ENCODE measurements at places on chromosomes 3 and 15.

GRCh38 chr3:133871368-133872090 is 24.2 kb downstream of the RAB6B start:
- no peak for DNase-seq

- DNase-seq: no peak
Observed at GRCh38 chr3:80521081-80521480, 753.3 kb upstream of the ROBO1 start.

DNA sequence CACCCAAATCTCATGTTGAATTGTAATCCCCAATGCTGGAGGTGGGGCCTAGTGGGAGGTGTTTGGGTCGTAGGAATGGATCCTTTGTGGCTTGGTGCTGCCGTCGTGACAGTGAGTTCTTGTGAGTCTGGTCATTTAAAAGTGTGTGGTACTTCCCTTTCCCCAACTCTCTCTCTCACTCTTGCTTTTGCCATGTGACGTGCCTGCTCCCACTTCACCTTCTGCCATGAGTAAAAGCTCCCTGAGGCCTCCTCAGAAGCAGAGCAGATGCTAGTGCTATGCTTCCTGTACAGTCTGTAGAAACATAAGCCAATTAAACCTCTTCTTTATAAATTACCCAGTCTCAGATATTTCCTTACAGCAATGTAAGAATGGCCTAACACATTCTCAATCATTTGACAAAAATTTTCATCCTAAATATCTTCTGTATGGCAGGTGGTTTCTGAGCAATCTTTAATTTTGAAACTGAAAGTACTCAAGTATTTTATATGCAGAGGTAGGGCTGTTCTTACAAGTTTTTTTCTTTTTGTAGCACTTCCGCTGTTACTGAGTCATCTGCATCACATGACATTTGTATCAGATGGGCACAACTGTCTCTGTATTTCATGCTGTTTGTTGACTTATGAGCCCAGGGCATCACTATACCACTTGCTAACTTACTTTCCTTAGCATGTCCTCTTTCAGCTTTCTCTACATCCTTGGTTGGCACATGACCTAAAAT is 8.8 kb downstream of the RPL39L start:
- DNase-seq: peak; percentile 49

DNA sequence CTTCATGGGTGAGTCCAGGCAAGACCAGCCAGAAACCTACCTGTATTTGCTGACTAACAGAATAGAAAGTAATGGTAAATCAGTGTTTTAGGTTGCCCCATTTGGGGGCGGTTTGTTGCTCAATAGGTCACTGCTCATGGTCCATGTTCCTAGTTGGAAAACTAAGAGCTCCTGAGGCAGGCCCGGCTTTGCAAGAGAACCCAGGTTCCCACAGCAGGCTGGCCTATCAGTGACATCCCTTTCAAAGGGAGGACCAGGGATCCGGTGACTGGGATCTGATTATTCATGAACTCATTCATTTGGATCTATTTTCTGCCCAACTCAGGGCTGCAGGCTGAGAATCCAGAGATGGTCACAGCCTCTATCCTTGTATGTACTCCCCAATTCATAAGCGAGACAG is 163.9 kb downstream of the WNT7A start:
- DNase-seq: no peak

- no peak for DNase-seq
Observed at GRCh38 chr3:192186498-192186897, 540.8 kb downstream of the FGF12 start.

GRCh38 chr15:39774688-39775267 is 7.9 kb downstream of the FSIP1 start:
- DNase-seq: no peak

- DNase-seq: peak; percentile 63
Observed at GRCh38 chr15:90097475-90097874, 4.8 kb downstream of the IDH2 start.

GRCh38 chr3:177992993-177993970 is 543.0 kb upstream of the KCNMB2 start:
- no peak for DNase-seq

GRCh38 chr15:76084256-76084655 is 24.5 kb downstream of the TMEM266 start:
- DNase-seq: no peak

DNA sequence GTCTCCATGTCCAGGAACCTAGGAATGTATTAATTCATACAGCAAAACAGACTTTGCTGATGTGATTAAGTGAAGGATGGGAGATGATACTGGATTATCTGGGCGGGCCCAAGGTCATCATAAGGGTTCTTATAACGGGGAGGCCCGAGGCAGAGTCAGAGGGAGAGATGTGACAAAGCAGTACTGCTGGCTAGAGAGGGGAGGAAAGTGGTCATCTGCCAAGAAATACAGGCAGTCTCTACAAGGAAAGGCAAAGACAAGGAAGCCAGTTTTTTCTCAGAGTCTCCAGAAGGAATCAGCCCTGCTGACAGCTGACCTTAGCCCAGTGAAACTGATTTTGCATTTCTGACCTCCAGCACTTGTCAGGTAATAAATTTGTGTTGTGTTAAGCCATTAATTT is 66.2 kb upstream of the CORO2B start:
- DNase-seq: no peak

GRCh38 chr3:184474897-184475296 is 86.7 kb upstream of the EPHB3 start:
- DNase-seq: no peak

DNA sequence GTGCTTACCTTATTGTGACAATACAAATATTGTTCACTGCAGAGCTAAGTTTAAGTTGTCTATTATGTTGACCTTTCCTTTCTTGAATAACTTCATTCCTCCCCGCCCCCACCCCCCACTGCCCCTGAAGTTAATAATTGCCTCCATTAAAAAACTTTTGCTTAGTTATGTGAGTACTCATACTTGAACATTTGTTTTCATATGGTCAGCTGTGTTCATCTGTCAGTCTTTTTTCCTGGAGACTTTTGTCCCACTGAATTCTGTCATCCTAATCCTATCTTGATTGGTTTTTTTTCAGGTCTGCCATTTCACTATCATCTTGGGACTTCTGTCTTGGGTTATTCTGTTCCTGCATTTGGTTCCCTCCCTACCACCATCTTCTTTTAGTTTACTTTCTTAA is 8.5 kb downstream of the SLC25A36 start:
- DNase-seq: no peak

DNA sequence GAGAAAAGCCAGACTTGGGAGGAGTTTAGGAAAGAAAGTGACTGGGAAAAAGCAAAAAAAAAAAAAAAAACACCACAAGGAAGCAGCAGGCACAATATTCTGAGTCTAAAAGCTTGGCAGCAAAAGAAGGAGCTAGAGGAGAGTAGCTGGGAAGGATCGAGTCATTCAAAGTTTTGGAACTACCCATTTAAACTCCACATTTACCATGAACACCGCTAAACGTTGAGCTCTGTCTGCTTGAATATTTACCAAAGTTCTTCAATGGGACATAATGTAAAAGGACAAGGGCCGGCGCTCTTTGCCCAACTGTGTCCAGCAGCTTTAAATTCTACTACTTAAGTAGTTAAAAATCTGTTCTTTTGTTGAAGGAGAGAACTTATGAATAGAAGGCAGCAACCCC is 481.9 kb downstream of the FOXP1 start:
- DNase-seq: no peak

- DNase-seq: no peak
Observed at GRCh38 chr15:82950746-82951370, 1.7 kb downstream of the HOMER2 start.

DNA sequence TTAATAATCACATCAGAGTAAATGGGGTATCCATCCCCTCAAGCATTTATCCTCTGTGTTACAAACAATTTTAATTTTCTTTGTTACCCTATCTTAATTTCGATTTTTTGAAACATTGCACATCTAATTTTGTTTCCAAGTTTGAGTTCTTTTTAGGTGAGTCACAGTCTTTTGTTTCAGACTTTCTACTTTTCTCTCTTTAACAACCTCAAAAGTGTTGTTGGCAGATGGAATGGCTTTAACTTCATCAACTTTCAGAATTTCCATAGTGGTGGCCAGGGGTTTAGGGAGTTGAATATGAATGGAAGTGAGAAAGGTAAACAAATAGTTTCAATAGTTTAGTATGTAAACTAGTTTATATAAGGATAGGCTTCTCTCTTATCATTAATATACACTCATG is 223.0 kb upstream of the MLF1 start:
- DNase-seq: no peak

DNA sequence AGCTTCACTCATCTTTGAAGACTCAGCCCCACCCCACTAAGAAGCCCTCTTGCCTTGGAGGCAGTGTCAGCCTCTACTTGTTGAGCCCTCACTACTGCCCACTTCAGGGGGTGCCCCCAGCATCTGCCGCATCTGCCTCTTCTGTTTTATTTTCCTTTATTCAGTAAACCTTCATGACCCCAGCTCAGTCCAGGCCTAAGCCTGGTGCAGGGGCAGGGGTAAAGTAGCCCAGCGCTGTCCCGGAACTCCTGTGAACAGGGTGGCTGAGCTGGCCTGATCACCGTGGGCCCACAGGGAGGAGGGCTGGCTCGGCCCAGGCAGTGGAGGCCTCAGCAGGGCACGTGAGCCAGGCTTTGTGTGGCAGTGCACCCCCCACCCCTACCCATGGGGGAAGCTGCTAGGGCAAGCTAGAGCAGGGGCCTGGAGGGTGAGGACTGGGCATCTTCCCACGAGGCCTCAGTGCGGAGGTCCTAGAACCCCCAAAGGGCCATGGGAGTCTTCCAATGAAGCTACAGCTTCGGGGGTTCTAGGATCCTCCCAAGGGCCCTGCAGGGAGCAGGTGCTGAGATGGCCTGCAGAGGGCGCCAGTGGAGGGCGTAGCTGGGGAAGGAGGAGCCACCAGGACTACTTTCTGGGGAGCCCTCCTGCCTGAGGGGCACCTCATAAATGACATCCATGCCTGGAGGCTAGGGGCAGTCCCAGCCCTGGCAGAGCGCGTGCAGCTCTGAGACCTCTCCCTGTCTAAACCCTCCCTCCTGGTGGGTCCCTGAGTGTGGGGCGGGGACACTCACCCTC is 36.0 kb downstream of the TSPAN3 start:
- DNase-seq: peak; percentile 74

DNA sequence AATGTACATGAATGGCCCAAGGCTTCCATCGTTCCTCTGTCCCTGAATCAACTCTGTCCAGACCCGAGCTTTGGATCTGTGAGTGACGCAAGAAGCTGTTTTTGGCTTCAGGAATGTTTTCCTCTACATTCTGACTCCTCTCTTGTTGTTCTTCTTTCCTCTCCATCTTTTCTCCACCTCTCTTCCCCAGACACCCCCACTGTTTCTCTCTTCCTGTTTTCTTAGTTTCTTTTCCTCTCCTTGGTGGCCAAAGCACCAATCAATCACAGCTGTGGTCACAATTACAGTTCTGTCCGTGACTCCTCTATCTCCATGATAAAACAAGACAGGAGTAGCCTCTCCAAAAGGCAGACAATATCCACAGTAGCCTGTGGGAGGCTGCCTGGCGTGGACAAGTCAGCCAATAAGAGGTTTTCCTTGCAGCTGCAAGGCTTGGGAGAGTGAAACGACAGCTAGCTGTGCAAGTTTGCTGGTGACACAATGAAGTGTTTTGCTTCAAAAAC is 4.9 kb upstream of the TMEM212 start:
- DNase-seq: no peak

DNA sequence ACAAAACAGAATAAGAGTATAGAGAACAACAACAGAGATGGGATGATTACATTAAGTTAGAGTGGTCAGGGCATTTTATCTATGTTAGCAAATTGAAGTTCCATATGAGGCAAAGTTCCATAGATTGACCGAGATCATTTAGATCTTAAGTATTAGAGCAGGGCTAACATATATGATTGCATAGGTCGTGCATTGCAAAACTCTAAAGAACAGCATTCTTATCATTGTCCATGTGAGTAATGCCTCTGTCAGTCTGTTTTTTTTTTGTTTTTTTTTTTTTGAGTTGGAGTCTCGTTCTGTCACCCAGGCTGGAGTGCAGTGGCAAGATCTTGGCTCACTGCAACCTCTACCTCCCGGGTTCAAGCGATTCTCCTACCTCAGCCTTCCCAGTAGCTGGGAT is 341.7 kb upstream of the KCNH8 start:
- no peak for DNase-seq

GRCh38 chr15:31300981-31301672 is 25.5 kb upstream of the KLF13 start:
- DNase-seq: no peak

DNA sequence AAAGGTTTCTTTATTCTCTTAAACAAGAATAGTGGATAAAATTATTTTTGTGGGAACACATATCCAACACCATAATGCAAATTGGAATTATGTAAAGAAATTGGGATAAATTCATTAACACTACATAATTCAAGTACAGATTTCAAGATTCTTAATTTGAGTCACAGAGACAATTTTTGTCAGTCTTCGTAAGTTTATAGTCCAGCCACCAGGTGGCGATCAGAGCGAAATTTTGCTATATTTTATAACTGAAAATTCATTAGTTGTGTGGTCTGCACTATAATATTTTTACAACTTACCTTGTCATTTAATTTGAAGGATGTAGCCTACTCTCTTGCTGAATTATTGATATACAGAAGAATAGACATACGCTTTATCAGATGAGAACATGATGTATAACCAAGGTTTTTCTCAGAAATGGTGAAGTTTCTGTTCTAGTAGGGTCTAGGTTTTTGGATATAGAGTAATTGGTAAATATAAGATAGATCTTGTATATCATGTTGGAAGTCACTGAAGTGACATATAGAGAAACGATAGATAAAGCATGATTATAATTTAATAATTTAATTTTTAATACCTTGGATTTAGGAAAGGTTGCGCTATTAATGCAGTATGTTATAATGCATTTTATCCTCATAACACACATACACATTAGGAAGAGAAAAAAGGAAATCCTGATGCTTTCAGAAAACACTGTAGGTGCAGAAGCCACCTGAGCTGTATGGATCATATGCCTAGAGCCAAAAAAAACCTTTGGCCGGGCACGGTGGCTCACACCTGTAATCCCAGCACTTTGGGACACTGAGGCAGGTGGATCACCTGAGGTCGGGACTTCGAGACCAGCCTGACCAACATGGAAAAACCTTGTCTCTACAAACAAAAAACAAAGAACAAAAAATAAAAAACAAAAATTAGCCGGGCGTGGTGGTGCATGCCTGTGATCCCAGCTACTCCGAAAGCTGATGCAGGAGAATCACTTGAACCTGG is 31.7 kb downstream of the PLSCR4 start:
- DNase-seq: peak; percentile 39

DNA sequence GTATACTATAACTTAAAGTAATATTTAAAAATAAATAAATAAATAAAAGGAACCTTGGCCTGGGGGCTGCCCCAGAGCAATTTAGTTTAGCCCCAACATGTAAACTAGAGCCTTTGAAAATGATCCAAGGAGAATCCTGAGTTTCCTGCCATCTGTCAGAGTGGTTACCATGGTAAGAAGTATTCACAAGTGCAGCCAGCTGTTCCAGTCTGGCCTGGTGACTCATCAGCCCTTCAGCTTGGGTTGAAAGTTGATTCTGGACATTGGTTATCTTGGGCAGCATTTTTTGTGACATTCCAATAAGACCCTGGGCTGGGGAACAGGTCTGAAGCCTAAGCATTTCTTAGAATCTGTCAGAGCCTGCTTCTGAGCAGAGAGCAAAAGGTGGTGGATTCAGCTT is 72.7 kb upstream of the LRTM1 start:
- DNase-seq: no peak
